ENCODE measurements at places on chromosomes 4 and X.

DNA sequence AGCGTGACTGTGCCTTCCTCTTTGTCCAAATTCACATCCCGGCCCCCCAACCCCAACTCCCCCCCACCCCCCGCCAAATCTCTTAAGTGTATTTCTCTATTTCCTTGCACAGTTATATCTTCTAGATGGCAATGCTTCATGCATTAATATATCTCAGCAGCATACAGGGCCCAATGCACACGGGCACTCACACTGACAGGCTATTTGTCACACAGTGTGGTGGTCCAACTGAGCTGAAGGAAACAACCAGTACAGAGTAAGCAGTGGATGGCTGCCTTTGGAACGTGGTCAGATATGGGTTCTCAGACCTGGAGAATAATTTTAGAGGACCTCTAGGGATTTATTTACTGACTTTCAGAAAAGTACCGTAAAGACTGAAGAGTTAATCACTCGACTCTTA, 681 bp downstream of the EXOC1 start:
- DNase-seq: no peak

DNA sequence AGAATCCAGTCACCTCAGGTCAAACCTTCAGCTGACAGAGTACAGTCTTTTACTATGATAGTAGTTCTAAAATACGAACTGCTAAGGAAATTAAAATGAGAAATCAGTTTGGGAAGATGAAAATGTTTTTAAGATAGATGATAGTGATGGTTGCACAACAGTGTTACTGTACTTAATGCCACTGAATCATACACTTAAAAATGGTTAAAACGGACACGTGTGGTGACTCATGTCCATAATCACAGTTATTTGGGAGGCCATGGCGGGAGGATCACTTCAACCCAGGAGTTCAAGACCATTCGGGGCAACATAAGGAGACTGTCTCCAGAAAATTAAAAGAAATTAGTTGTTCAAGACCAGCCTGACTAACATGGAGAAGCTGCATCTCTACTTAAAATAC, 41.4 kb downstream of the ABHD18 start:
- DNase-seq: peak; percentile 26

DNA sequence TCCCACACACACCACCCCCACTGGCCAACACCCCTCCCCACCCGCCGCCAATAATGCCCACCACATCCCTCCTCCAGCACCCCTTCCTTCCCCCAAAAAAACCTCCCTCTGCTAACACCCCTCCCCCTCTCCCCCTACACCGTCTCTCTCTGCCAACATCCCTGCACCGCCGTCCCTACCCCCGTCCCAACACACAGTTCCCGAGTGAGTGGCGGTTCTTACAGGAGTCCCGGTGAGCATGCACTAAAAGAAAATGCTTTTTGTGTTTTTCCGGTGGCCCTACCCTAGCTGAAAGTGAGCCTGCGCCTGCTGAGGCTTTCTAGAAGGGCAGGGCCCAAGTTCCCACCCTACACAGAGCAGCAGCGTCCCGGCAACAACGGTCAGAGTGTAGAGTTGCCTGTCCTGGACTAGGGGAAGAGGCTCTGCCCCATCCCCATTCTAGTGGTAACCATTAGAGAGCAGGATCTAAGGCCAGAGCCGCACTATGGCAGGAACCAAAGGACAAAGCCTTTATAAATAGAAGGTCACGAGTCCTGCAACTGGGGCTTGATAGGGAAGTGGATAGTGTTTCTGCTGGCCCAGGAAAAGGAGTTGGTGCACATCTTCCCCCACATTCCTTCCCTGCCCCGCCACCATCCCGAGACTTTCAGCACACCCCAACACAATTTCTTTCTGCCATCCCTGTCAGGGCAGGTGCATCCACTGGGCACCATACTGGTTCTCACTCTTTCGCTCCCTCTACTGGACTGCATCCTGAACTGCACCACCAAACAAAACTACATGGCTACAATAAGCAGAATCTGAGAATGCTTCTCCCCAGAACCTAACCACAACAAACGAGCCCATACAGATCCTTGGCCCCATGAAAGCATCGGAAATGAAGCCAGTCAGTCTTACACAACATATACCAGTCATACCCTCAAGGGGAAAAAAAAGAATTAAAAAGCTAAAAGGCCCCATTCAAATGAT, 78.1 kb upstream of the PAGE3 start:
- DNase-seq: no peak

GRCh38 chrX:113959912-113960626, 623.8 kb upstream of the HTR2C start:
- no peak for DNase-seq

- DNase-seq: no peak
Observed at GRCh38 chr4:25096251-25096980, 63.8 kb downstream of the SEPSECS start.

GRCh38 chrX:118723376-118723775, 4.0 kb upstream of the IL13RA1 start:
- DNase-seq: no peak

DNA sequence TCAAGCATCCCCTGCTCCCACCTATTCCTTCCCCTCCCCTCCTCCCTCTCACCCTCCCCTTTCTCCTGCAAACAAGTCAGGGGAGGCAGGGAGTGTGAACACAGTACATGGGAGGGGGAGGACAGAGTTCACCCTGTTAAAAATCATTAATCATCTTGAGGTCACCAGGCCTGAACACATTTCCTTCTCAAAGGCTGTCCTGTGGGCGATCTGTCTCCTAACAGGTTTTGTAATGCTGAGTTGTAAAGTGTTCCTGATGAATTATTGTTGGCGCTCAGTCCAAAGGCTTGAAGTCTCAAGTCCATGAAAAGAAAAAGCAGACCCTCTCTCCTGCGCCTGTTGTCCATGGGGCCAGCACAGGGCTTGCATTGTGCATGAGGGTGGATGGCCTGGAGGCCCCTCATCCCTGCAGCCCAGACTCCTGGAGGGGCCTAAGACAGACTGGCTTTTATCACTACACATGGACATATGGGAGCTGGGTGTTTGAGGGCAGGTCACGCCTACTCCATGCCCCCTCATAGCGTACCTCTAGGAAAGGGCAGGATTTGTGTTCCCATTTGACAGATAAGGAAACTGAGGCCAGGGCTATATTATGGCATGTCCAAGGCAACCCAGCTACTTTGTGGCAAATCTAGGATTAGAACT, 189.1 kb downstream of the RAB28 start:
- DNase-seq: no peak

DNA sequence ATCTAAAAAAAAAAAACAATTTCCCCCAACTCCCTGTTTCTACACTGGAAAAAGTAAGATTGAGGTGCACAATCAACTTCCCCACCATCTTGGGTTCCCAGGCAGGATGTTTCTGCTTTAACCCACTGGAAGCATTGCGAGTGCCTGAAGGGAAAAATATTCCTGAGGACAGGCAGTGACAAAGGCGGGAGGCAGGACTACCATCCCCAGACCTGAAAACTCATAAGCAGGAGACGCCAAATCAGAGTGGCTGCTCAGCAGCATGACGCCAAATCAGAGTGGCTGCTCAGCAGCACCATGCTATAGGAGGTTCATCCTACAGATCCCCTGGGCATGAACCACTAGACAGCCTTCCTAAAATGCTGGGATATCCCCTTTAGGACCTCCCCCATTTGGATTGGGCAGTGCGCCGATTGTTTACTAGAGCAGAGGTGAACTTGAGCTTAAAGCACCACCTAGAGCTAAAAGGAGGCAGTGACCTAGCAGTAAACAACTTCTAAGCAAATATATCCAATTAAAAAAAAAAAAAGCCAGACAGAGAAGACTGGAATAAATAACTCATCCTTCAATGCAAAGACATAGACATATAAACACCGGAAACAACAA, 35.0 kb upstream of the GK start:
- no peak for DNase-seq

DNA sequence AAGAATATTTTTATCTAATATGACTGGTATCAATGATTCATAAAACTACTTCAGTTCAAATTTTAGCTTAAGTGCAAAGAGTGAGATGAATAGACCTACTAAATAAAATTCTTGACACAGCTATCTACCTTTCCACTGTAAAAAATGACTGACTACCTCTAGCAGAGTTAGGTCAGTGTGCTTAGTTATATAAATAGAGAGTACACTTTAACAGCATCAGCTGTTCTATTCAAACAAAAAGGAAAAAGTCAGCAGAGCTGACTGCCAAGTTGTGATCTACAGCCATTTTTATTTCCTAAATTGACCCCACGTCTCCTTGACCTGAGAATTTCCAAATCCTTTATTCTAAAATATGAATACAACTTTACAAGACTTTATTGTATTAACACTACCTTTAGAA, 262.4 kb downstream of the CAMK2D start:
- DNase-seq: no peak

GRCh38 chr4:17497890-17498523, 13.9 kb downstream of the QDPR start:
- peak; percentile 14 for DNase-seq
